ENCODE measurements at places on chromosomes 11 and 22.

DNA sequence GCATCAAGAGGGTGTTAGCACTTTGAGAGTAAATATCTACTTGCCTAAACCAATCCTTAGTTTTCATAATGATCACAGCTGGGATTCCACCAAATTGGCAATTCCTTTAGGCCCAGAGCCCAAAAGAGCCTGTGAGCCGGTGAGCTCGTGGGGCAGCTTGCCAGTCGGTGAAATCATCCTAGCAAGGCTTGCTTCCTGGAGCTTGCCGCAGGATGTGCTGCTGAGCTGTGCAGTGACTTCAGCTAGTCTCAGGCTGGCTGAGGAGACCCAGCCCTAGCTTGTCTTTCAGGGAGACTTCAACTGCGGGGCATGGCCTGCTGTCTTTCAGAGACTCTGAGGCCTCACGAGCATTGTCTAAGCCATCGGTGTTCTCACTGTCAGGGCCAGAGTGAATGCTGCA, 73.6 kb upstream of the SUSD2 start:
- DNase-seq = no peak

DNA sequence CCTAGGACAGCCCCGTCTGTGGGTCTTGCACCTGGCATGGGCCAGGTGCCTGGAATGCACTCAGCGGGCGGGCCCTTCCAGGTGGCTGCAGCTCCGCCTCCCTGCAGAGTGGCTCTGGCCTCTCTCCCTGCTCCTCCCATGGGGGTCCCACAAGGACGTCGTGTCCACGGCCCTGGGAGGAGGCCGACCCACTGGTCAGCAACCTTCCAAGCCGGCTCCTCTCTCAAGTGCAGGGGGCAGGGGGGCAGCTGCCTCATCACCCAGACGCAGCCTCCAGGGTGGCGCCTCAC, 41.9 kb downstream of the CERK start:
- no peak for DNase-seq

- DNase-seq = no peak
These were observed 123.1 kb downstream of the NCAM1 start for GRCh38 chr11:113084297-113084696.

DNA sequence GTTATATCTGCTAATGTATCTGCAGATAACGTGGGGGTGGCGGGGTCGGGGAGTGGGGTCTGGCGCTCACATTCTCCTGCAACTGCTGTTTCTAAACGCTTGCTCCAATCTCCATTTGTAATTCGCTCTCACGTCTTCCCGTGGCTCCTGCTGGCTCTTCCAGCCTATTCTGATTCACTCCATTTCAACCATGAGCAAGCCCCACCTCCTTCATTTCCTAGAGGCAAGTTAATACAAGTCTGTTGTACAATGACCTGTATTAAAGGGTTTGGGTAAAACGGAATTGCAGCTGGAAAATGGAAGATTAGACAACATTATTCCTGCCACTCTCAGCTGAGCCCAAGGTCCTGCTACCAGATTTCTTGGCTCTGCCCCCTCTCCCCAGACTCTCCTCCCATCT, 132.3 kb downstream of the CSNK2A3 start:
- DNase-seq = no peak

- DNase-seq = no peak
These were observed 24.7 kb downstream of the PANX1 start for GRCh38 chr11:94153320-94153719.

DNA sequence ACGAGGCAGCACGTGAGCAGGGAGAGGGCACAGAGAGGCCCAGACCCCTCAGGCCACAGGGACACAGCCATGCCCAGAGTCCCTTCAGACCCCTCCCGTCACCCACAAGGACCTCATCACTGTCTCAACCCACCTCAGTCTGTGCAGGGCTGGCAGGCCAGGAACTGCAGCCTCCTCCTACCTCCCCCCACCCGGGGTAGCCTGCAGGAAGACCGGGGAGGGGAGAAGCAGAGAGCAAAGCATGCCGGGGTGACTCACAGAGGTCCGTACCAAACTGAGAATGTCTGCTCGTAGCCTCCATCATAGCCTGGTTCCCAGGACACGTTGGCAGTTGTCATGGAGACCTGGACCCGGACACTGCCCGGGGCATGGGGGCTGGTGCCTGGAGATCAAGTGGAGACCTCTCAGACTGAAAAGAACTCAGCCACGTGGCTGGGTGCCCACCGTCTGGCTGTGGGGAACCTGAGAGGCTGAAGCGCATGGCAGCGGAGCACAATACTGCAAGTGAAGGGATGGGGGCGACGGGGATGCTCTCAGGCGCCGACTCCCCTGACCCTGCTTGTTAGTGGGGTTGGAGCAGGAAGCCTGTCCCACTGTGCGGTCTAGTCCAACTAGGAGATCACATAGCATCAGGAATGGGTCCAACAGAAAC, 27.2 kb downstream of the IGSF9B start:
- DNase-seq = no peak

GRCh38 chr11:12539572-12539971, 134.6 kb upstream of the TEAD1 start:
- DNase-seq = no peak

DNA sequence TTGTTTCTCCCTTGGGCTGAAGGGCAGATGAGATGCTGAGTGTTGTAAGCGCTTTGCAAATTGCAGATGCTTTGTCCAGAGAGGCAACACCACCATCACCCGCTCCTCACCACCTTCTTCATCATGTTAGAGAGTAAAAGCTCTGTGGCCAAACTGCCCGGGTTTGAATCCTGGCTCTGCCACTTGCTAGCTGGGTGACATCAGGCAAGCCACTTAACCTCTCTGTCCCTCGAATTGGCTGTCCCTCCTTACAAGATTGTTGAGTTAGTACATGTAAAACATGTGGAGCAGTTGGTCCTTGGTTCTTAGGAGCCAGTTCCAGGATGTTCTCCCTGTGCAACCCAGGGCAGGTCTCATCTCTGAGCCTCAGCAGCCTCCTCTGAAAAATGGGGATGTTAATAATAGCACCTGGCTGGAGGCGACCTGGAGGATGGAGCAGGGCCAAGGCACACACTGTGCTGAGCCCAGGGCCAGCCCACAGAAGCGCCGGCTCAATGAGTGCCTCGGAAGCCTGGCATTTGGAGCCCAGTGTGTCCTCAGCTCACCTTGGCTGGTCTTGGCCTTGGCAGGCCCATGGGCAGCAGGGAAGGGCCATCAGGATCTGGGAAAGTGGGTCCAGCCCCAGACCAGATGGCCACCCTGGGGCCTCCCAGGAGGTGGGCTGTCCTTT, 10.5 kb downstream of the C11orf86 start:
- DNase-seq = no peak

- DNase-seq = no peak
These were observed 233.4 kb upstream of the KIRREL3 start for GRCh38 chr11:127233998-127234397.

GRCh38 chr11:68987211-68987610, 6.4 kb upstream of the MRGPRD start:
- DNase-seq = no peak

DNA sequence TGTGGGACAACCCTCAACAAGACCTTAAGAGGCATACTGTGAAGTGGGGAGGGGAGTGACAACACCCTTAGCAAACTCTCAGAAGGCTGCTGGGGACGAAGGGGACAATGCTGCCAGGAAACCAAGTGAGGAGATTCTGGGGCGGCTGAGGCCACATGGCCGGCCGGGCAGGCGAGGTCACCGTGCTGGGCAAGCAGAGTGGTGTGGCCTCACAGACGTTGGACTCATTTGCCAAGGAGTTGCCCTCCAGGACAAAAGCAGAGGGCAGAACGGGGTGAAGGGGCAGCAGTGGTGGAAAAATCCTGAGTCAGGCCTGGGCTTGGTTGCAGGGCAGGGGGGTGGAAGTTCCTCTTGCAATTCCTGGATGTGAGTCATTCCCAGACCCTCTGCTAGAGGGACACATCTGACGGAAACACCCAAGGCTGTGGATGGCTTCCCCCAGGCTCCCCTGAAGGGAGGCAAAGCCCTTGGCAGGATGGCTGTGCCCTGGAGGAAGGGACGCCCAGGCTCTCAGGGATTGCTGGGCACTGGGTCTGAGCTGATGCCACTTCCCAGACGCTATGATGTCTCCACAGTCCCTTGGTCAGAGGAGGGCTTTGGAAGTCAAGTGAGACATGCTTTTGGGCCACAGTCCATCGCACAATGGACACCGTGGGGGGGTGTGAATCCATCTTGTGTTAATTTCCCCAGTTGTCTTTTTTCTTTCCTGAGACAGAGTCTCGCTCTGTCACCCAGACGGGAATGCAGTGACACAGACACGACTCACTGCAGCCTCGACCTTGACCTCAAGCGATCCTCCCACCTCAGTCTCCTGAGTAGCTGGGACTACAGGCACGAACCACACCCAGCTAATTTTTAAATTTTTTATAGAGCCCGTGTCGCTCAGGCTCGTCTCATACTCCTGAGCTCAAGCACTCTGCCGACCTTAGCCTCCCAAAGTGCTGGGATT, 16.2 kb upstream of the SHANK3 start:
- no peak for DNase-seq

- DNase-seq = no peak
These were observed 98.2 kb upstream of the NNMT start for GRCh38 chr11:114197799-114198500.

GRCh38 chr22:49933236-49934159, 15.1 kb downstream of the CRELD2 start:
- no peak for DNase-seq

- no peak for DNase-seq
These were observed at the start of gene FAM181B for GRCh38 chr11:82733444-82734119. Gene FAM181B, minus strand, starts transcription at chr11:82733864. Its CDS starts 135 bp downstream, at chr11:82733729.

DNA sequence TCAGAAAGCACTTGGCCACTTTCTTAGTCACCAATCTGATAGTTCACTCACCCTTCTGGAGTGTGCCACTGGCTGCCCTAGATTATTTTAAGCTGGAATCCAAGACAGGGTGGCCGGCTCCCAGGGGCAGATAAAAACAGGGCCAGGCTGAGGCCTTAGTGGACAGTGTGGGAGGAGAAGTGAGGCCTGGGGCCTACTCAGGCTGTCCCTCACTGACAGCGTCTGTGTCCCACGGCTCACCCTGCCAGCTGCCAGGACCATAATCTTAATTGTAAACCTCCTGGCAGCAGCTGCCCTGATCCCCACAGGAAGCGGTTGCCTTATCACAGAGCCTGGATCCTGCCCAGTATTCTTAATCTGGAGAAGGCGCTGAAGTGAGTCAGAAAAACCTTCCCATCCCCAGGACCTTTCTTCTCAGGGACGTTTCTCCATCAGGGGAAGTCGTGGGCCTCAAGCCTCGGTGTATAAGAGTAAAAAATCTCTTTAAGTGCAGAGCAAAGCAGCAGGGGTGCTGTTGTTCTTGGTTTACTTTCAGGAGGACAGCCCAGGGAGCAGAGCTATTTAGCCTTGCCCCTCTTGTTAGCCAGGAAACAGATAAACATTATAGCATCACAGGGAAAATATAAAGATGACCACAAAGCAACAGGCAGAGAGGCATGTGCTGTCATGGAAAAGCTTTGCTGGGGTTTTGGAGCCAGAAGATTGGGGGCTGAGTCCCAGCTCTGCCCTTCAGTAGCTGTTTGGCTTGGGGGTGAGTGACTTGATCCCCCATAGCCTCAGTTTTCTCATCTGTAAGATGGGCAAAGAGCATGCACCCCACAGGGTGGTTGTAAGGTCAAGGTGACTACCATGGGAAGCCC, 39.6 kb downstream of the TSPAN18 start:
- DNase-seq = no peak

DNA sequence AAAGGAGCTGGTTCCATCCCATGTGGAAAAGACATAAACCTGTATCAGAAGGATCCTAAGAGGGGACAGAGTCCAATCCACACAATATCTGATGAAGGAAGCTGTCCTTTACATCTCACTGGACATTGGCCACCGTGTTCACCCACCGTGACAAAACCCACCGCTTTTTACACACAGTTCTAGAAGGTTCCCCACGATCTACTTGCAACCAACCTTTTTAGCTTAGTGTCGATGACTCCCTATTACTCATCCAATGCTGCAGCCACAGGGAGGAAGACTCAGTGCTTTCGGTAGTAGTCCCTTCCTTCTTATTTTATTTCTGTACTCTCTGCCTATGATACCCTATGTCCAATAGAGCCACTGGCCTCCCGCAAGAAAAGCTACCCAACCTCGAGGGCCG, 65.4 kb downstream of the MAPK1 start:
- DNase-seq = no peak

DNA sequence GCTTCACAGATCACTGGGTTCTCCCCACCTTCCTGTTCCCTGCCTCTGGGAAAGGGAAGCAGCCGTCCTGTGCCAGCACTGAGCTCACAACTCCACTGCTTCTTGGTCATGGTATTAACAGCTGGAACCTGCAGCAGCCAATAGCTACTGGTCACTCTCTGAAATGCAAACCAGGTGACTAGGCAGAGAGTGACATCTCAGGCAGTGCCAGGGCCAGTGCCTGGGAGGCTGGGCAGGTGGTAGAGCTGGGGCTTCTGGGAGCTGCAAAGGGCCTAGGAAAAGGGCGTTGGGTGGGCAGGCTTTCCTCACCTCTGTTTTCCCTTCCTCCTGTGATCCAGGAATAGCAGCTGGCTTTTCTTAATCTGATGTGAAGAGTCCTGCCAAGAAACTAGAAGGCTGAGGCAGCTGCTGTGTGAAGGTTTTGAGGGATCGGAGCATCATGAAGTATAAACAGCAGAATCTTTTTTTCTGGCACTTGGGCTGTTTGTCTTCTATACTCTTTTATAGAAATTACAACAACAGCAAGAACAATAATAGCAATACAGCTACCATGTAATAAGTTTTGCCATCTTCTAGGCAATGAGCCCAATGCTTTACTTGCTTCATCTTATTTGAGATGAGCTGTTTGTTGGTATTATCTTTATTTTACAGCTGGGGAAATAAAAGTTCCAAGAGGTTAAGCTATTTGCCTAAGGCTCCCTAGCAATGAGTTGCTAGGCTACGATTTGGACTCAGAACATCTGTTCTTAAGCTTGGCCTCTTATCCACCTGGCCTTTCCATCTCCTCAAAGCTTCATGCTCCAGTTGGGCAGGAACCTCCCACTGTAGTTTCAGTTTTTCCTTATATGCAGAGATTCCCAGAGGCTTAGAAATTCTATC, 22.0 kb upstream of the CD44 start:
- DNase-seq = no peak

GRCh38 chr22:22705328-22706100, 61.1 kb downstream of the GGTLC2 start:
- no peak for DNase-seq

- DNase-seq = no peak
These were observed 78.2 kb downstream of the PPP2R1B start for GRCh38 chr11:111688013-111688412.

GRCh38 chr11:134754521-134755198, 342.6 kb upstream of the B3GAT1 start:
- DNase-seq = no peak

DNA sequence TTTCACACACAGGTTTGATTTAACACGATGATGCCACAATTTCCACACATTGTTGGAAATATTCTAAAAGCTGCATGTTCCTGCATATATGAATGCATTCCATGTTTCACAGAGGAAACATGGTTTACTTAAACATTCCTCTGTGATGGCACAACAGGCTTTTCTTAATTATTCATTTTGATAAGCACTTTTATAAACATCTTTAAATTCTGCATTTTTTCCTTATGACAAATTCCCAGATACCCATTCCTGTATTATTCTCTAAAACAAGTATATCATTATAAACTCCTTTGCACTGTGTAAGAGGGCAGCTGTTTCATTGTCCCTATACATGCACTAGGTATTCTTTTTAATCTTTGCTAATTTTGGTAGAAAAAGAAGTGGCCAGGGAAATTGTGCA, 532.3 kb downstream of the SOX6 start:
- no peak for DNase-seq

- DNase-seq = no peak
These were observed at the start of gene GUCY1A2 for GRCh38 chr11:107018219-107018901. Gene GUCY1A2, minus strand, starts transcription at chr11:107018476. Its CDS starts 421 bp downstream, at chr11:107018055.

All from activated effector memory CD4-positive, alpha-beta T cell treated with Interleukin-2 at 50 U/mL for 16 hours (primary cell).